Fibroblast of lung (primary cell): ENCODE measurements at places on chromosomes 3 and 15. TPM values are rescaled to one million over a fixed set of nuclear protein-coding genes. Genes with fewer than 3 reads are reported as not detected.

Gene TMEM44
- total RNA-seq, result 9.2 and 14.9 TPM in 2 replicates

Gene DENND4A
- 24.9 and 30.6 TPM in 2 replicates for total RNA-seq

Gene STRC
- total RNA-seq, result under 0.01 and 0.17 TPM in 2 replicates

Gene CTDSPL
- 31.8 and 34.0 TPM in 2 replicates for total RNA-seq

Gene KBTBD13
- total RNA-seq, result not detected in 2 replicates

Gene AGBL1
- not detected in 2 replicates for total RNA-seq

Gene CAMKV
- total RNA-seq, result not detected in 2 replicates

Gene GREM1
- total RNA-seq, result 113 and 364 TPM in 2 replicates

Gene FOXB1
- not detected in 2 replicates for total RNA-seq

Gene P3H2
- 4.6 and 20.5 TPM in 2 replicates for total RNA-seq

Gene TOPAZ1
- total RNA-seq, result not detected in 2 replicates

Gene IL5RA
- total RNA-seq, result not detected in 2 replicates

Gene RCN2
- 36.0 and 46.6 TPM in 2 replicates for total RNA-seq

Gene OR5H15
- total RNA-seq, result not detected in 2 replicates

Gene NME9
- not detected in 2 replicates for total RNA-seq

Gene PLA2G4D
- total RNA-seq, result not detected in 2 replicates

Gene GABRG3
- total RNA-seq, result not detected in 2 replicates

Gene PAK2
- total RNA-seq, result 30.0 and 37.5 TPM in 2 replicates

Gene RGMA
- 1.3 and 1.5 TPM in 2 replicates for total RNA-seq

Gene LRRIQ4
- under 0.01 TPM in 1 of 2 replicates, not detected in the other for total RNA-seq

Gene C3orf18
- total RNA-seq, result 14.1 and 25.8 TPM in 2 replicates

Gene CD86
- total RNA-seq, result not detected in 2 replicates

Gene SNRK
- total RNA-seq, result 22.3 and 22.6 TPM in 2 replicates

Gene ZNF710
- total RNA-seq, result 5.9 and 9.4 TPM in 2 replicates
